CD4-positive, alpha-beta T cell treated with Interleukin-17A for 4 hours (primary cell): ENCODE measurements at places on chromosomes 1 and 21.

GRCh38 chr1:66206563-66207144 lies 327.3 kb upstream of the SGIP1 start:
- DNase-seq: no peak

GRCh38 chr1:167482184-167482583 lies 36.1 kb downstream of the CD247 start:
- peak; percentile 80 for DNase-seq

GRCh38 chr1:238469146-238469631 lies 578.5 kb upstream of the ZP4 start:
- no peak for DNase-seq

DNA sequence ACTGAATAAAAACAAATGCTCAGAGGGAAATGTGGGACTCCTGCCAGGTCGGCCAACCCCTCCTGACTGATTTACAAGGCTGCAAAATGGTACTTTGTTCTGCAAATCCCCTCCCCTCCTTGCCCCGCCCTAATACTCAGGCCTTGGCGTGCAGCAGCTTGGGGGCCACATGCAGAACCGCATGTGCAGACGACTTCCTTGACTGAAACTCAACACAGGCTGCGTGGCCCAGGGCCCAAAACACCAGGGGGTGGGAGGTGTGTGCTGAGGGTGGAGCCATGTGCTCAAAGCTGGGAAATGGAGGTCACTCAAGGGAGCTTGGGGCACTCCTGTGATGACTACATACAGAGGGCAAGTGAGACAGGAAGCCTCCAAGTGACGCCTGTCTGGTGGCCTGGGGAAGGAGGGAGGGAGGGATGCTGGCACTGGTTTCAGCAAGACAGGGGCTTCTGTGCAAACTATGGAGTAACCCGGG lies 87.2 kb downstream of the MRPL37 start:
- DNase-seq: peak; percentile 83

DNA sequence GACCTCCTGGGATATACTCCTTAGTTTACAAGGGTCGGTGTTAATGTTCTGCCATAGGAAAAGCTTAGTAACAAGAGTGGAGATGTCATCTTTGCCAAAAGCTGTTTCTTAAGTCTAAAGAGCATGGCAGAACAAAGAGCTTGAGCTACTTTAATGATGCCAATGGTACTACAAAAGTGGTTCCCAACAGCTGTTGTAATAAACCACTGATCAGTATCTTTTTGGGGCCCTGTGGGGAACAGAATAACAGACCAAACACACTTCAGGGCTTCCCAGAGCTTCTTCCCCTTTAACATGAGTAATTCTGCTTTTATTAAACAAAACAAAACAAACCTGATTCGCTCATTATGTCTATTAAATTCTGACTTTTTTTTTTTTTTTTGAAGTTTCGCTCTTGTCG lies 116.3 kb downstream of the NCAM2 start:
- no peak for DNase-seq

- DNase-seq: no peak
Measured at GRCh38 chr1:172905452-172905851, 145.3 kb downstream of the TNFSF18 start.

GRCh38 chr21:35179990-35180540 lies 131.0 kb upstream of the RUNX1 start:
- DNase-seq: no peak

DNA sequence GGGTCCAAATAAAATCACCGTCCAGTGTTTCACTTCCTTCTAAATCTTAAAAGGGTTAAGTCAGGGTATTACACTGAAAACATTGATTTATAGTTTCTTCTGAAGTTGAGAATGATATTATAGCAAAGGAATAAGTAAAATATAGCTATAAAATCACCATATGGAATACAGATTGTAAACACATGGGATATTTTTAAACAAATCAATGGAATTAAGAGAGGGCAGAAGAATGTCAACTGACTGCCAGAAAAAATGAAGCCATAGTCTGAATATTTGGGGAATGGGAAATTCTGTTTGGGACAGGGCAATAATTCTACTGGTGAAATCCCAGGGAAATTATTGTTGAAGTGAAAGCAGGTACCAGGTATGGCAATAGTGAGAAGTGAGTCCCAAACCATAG lies 664.6 kb downstream of the NCAM2 start:
- no peak for DNase-seq

GRCh38 chr1:183418696-183419095 lies 516 bp upstream of the NMNAT2 start:
- no peak for DNase-seq

GRCh38 chr1:18564676-18565075 lies 66.0 kb upstream of the PAX7 start:
- DNase-seq: no peak

- DNase-seq: no peak
Measured at GRCh38 chr1:199821029-199821779, 206.3 kb upstream of the NR5A2 start.

DNA sequence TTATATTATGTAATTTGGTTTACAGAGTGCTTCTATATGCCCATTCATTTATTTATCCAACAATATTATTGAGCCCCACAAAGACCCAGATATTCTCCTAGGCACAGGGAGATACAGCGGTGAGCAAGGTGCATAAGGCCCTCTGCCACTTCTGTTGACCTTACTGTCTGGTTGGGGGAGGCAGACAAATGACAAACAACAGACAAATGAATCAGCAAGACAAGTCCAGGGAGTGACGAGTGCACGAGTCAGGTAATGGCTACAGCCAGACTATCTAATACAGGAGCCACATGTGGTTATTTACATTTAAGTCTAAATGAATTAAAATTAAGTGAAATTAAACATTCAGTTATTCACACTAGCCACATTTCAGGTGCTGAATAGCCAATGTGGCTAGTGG lies 22.0 kb upstream of the BCAR3 start:
- no peak for DNase-seq

DNA sequence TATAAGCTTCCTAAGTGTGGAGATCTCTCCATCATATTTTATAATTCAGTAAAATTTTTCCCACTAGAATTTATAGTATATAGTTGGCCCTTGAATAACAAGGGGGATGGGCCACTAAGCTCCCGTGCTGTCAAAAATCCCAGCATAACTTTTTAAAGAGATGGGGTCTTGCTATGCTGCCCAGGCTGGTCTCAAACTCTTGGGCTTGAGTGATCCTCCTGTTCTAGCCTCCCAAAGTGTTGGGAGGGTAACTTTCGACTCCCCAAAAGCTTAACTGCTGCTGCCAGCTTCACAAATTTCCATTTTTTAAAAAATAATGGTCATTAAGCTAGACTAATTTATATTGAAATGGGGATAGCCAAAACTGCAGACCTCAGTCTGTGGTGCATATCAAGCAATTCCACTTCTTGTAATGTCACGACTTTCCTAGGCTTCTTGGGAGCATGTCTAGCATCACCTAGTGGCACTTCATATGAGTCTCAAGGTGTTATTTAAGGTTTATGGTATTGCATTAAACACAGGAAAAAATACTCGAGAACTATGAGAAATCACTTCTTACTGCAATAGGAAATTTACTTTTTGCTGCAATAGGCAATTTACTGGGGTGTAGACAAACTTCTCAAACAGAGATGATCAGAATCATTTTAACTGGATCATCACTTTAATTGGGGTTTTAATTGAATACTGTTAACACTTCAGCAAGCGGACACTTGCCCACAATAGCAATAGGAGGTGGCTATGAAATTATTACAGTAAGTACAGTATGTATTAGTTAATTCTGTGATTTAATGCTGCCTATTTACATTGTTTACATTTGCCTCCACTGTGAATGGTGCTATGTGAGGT lies 19.3 kb upstream of the ACTA1 start:
- DNase-seq: no peak

DNA sequence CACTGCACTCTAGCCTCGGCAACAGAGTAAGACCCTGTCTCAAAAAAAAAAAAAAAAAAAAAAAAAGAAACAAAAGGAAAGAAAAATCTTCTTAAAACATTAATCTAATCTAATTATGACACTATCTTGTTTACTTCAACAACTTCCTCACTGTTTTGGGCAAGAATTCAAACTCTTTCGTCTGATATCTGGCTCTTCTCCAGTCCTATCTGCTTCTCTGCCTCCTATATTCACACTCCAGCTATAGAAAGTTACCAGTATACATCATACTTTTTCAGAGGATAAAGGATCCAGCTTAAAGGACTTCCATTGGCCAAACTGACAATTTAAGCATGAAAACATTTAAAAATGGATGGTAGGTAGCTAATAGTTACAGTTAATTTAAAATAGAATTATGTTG lies 47.3 kb downstream of the EIF2B3 start:
- DNase-seq: no peak

DNA sequence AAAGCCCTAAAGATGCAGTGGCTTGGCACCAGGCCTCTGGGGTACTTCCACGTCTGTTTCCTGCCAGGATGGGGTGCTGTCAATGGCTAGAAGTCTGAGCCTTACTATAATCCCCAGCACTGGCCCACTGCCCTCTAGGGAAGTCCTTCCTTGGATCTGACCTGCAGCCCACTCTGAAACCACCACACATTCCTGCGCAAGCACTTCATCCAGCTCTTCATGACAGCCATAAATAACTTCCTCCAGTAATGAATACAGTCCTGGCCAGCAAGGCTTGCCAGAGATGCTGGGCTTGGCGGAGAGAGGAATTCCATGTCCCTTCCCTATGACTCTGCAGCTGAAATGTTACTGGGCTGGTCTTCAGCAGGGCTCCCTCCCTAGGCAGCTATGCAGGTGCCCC lies 32.6 kb downstream of the ALPL start:
- DNase-seq: no peak

DNA sequence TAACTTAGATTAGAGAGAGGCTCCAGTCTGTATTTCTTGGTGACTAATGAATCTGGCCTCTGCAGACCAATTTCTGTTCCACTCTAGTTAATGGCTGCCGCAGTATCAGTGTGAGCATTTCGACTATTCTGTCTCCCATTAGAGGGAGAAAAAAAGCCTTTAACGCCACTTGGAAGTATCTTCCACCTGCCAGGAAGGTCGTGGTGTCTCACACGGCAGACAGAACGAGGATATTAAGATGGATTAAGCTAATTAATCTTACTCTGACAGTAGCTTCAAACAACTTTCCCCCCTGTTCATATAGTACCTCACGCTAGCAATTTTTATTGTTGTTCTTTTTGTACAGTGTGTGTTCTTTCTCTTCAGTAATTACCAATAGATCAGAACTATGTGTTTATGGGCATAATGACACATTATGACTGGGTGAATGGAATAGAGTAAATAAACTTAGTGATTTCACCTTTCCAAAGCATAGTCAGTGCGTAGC lies 153.8 kb downstream of the ADGRL2 start:
- DNase-seq: no peak

DNA sequence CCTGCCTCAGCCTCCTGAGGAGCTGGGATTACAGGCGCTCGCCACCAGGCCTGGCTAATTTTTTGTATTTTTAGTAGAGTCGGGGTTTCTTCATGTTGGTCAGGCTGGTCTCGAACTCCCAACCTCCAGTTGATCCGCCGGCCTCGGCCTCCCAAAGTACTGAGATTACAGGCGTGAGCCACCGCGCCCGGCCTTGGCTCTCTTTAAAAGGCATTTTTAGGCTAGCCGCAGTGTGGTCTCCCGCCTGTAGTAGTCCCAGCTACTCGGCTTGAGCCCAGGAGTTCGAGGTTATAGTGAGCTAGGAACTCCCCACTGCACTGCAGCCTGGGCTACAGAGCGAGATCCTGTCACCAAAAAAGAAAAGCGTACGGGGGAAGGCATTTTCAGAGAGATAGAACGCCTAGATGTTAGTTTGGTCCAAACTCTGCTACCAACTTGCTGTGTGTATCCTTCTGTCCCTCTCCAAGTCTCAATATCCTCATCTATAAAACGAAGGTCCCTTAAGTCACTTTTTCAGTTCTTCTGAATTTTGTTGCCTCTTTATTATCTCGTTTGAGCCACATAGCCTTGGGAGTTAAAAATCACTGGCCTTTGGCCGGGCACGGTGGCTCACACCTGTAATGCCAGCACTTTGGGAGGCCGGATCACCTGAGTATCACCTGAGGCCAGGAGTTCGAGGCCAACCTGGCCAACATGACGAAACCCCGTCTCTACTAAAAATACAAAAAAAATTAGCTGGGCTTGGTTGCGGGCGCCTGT lies 734 bp downstream of the MED18 start:
- peak; percentile 40 for DNase-seq

DNA sequence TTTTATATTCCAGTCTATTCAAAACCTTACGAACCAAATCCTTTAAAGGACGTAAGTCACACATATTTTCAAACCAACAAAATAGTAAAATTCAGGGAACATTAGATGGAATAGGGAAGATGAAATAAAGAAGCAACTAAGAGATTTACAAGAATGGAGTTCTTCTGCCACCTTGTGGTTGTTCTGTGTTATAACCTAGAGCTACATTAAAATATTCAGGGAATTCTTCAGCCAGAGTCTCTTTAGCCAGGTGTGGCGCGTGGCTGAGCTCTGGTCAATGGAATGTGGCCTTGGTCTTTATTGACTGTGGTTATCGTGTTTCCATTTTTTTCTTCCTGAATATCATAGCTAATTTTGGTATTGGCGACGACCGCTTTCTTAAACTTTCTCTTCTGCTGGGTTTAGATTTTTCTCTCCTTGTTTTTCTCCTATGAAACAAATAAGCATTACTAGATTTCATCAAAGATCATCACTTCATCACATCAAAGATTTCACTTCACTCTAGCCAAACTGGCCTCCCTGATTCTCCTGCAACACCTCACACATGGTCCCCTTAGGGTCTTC lies 221.3 kb downstream of the MRPL39 start:
- DNase-seq: peak; percentile 6

GRCh38 chr1:162216604-162217003 lies 147.1 kb downstream of the NOS1AP start:
- DNase-seq: no peak

DNA sequence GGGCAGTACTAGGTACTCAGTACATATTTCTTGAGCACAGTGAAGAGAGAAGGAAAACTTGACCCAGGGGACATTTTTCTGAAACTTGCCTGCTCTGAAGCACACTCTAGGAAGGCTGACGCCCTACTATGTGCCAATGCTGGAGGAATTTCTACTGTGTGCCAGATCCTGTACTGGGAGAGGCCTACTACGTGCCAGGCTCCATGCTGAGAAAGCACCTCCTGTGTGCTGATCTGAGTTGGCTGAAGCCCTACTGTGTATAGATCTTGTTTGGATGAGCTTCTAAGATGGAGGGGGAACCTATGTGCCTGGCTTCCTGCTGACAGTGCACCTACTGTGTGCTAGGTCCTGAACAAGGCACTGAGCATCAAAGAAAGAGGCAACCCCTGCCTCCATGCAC lies 86.2 kb downstream of the GRIK3 start:
- DNase-seq: no peak

- DNase-seq: no peak
Measured at GRCh38 chr1:31135973-31136600, 70.6 kb upstream of the PUM1 start.

- DNase-seq: no peak
Measured at GRCh38 chr1:231778009-231778719, 151.6 kb downstream of the DISC1 start.

- no peak for DNase-seq
Measured at GRCh38 chr1:233113009-233113879, 162.8 kb downstream of the NTPCR start.

GRCh38 chr1:30242722-30243457 lies 480.5 kb downstream of the MATN1 start:
- no peak for DNase-seq

- DNase-seq: no peak
Measured at GRCh38 chr21:22728091-22728490, 1729.9 kb downstream of the NCAM2 start.

GRCh38 chr1:86448670-86449069 lies 20.1 kb upstream of the CLCA1 start:
- DNase-seq: no peak
